ENCODE measurements at places on chromosomes 11 and 22. TPM values are rescaled to one million over a fixed set of nuclear protein-coding genes. Genes with fewer than 3 reads are reported as not detected.
A peak's percentile ranks its signal among the peaks of the same experiment; 100 is the strongest.

DNA sequence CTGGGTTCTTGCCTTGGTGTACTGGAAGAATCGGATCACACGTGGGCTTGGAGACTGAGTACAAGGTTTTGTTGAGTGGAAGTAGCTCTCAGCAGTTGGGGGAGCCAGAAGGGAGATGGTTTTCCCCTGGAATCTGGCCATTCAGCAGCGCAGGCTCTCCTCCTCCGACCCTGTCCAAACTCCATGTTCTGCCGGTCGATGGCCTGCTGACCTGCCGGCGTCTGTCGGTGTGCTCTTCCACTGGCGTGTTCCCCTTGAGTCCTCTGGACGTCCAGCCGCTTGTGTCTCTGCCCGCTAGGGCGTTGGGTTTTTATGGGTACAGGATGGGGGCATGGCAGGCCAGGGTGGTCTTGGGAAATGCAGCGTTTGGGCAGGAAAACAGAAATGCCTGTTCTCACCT is 38.5 kb upstream of the SLN start:
- DNase-seq, result no peak

- no peak for DNase-seq
These were observed 380 bp upstream of the TTC17 start for GRCh38 chr11:43358279-43358800.

CLTCL1 gene
- total RNA-seq, result 7.1 TPM

CCDC116 gene
- total RNA-seq, result 0.33 TPM

DNA sequence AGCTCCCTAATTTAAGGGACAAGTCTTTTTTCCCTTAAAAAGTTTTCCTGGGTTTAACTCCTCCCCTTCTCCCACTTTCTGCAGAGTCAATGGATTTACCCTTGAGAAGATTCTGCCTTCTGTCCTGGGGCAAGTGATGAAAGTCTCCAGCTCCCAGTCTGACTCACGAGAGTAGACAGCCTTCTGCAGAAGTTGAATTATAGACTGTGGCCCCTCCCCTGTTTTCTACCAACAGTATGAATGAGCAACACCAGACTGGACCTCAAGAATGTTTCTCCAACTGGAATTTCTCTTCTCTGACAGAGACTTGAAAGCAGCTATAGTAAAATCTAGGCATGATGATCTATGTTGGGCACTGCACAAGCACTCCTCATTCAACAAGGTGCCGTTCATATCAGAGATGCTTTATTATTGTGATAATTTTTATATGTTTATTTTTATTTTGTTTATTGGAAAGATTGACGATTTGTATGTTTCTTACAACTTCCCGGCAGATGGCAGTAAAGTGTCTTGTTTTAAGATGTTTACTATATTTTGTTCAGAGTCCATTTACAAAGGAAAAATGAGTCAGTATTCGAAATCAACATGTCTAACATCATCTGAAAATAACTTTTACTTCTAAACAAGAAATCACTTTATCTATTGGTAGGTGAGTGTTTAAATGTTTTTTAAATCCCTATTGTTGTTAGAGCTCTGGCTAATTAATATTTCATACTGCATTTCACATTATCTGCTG is 56.6 kb downstream of the LMO2 start:
- peak; percentile 33 for DNase-seq

DNA sequence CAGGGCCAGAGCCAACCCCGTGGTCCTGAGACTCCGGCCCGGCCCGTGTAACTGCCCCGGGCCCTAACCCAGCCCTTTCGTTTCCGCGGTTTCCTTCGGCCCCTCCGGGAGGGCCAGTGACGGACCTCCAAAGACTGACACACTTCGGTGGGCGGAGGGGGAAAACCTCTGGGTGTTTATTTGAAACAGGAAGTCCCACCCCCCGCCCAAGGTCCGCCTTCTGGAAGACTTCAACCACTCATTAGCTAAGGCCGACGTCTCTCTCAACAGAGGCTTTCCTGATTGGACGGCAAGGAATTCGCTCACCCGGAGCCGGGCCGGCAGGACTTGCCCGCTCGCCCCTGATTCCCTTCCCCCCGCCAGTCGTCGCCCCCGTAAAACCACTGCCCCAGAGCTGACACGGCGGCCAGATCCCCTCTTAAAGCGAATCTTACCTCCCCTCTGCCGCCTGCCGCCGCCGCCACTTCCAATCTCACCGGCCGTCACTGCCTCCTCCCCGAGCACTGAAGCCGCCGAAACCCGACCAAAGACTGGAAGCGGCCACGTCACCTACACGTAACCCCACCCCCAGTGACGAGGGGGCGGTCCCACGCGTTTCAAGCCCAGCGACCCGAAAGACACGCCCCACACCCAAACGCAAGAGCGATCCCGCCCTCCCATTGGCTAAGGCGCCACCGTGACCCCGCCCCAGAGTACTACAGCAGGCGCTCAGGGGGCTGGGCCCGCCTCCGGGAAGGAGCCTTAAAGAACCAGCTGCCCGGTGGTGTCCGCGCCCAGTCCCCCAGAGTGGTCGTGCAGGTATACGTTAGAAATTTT is at the start of gene STX5:
Gene STX5, minus strand, starts transcription at position 532 of the 816 bp plus-strand sequence. CDS start 808 bp downstream, outside the sequence.
- DNase-seq, result peak; percentile 97

DCHS1 gene
- not detected for total RNA-seq

DNA sequence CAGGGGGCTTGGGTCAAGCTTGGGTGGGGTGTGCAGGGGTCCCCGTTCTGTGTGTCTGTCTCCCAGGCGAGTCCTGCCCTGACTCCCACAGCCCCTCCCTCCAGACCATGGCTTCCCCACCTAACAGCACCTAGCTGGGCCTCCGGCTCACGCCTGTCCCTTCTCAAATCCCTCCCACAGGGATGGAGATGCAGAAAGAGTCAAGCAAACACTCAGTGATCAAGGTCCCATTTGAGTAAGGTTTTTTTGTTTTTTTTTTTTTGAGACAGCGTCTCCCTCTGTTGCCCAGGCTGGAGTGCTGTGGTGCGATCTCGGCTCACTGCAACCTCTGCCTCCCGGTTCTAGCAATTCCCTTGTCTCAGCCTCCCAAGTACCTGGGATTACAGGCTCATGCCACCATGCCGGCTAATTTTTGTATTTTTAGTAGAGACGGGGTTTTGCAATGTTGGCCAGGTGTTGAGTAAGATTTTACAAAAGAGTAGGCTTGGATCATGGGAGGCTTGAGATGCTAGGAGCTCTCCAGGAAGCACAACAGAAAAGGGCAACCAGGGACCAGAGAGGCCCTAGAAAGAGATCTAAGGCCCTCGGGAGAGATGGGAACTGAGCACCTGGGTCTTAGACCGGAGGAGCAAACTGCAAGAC is 5.7 kb downstream of the APOBEC3D start:
- DNase-seq, result no peak

- no peak for DNase-seq
These were observed 5.7 kb upstream of the SUN2 start for GRCh38 chr22:38761202-38762162.

GRCh38 chr11:44877571-44878497 is 72.8 kb downstream of the TP53I11 start:
- DNase-seq, result no peak

APOBEC3B gene
- total RNA-seq, result 13.9 TPM

MFNG gene
- total RNA-seq, result 1.0 TPM

- DNase-seq, result no peak
These were observed 17.1 kb downstream of the PCF11 start for GRCh38 chr11:83174008-83174407.

GRCh38 chr11:97354576-97354975 is 964.8 kb downstream of the JRKL start:
- no peak for DNase-seq

- peak; percentile 91 for DNase-seq
These were observed 113.8 kb downstream of the RBFOX2 start for GRCh38 chr22:35914665-35915476.

- DNase-seq, result no peak
These were observed 444.3 kb upstream of the B3GAT1 start for GRCh38 chr11:134856056-134856971.

LRP4 gene
- 6.8 TPM for total RNA-seq

- no peak for DNase-seq
These were observed 5.3 kb upstream of the NHERF4 start for GRCh38 chr11:119179983-119180382.

APOBEC3F gene
- total RNA-seq, result 2.9 TPM

GRCh38 chr11:66922551-66922950 is 35.6 kb downstream of the PC start:
- no peak for DNase-seq

- DNase-seq, result no peak
These were observed 18.2 kb upstream of the CASP12 start for GRCh38 chr11:104916442-104916841.

DNA sequence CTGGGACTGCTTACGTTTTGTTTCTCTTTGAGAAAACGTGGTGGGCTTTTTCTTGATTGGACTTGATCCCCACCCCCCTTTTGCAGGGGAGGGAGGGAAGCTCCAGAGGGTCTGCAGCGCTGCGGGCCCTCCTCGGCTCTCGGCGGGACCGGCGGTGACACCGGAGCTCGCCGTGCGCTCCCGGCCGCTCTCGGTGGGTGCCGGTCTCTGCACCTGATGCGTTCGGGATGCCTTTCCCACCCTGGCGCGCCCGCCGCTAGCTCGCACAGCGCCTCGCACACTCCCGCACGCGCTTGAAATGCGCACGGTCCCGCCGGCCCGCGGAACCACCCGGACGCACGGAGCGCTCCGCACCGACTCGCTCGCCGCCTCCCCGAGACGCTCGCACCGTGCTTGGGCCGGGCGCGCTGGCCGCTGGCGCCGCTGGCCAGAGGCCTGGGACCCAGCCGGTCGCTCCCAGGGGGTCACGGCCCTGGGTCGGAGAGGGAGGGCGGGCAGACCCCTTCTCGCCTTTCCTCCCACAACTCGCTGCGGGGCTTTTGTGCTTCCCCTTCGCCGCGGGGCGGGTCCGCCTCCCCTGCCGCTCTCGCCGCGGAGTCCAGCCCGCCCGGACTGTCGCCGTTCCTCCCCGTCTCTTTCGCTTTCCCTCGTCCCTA is 1.0 kb downstream of the ZBTB16 start:
- no peak for DNase-seq

UCP3 gene
- total RNA-seq, result 0.22 TPM

DNA sequence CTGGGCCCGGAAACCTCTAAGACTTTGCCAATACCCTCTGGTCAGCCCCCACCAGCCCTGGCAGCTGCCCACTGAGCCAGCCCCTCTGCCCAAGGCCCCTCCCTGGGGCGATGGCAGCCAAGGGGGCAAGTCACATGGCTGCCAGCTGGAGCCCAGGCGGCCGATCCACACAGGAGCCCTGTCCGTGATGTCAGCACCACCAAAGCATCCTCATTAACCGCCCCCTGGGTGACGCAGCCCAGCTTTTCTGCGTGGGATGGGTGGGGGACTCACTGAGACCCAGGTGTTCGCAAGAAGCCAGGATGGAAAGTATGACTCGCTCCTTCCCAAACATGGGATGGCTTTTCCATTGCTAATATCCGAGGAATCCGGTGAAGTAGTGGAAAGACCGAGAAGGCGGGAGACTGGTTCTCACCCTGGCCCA is 46.6 kb upstream of the WNT7B start:
- DNase-seq, result no peak

ALDH3B2 gene
- not detected for total RNA-seq

- DNase-seq, result no peak
These were observed 3.1 kb downstream of the FXYD2 start for GRCh38 chr11:117821431-117821830.

- no peak for DNase-seq
These were observed 10.3 kb upstream of the NAP1L4 start for GRCh38 chr11:3002351-3002861.

MIAT gene
- total RNA-seq, result 0.04 TPM

SPTBN2 gene
- total RNA-seq, result 4.0 TPM

OR5W2 gene
- total RNA-seq, result not detected

APOA4 gene
- total RNA-seq, result 1.8 TPM

ISX gene
- total RNA-seq, result 3.0 TPM

GRCh38 chr11:57338142-57338541 is at the start of gene P2RX3:
TSS of gene P2RX3 (plus strand) at chr11:57338352. CDS start at chr11:57338551, 199 bp downstream.
- no peak for DNase-seq

DNA sequence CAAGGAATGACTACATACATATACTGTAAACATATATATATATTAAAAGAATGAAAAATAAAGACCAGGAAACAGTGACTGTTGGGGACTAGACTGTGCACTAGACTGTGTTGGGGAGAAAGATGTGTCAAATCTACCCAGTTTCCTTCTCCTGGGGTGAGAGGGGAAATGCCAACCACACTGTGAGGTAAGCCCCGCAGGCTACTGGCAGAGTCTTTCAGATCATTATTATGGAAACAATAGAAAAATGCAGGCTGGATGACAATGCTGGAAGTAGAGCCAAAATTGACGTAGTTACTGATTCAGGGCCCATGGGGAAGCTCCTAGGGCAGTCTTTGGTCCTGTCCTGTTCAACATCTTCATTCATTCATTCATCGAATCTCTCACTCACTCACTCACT is 101.4 kb downstream of the C11orf58 start:
- no peak for DNase-seq

DNA sequence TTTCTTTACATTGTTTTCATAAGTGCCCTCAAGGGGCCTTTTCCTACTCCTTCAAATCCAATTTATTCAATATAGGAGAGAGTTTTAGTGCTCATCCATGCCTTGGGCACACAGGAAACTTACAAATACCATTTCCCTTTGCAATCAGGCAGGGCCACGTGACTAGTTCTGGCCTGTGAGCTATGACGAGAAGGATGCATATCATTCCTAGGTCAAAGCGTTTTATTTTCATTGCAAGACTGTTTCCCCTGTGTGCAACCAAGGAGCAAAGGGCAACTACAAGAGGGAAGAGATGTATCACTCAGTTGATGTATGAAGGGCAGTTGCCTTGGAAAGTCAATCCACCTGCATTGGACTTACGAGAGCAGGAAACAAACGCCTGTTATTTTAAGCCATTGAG is 1.9 kb upstream of the TRAF6 start:
- peak; percentile 58 for DNase-seq

DNA sequence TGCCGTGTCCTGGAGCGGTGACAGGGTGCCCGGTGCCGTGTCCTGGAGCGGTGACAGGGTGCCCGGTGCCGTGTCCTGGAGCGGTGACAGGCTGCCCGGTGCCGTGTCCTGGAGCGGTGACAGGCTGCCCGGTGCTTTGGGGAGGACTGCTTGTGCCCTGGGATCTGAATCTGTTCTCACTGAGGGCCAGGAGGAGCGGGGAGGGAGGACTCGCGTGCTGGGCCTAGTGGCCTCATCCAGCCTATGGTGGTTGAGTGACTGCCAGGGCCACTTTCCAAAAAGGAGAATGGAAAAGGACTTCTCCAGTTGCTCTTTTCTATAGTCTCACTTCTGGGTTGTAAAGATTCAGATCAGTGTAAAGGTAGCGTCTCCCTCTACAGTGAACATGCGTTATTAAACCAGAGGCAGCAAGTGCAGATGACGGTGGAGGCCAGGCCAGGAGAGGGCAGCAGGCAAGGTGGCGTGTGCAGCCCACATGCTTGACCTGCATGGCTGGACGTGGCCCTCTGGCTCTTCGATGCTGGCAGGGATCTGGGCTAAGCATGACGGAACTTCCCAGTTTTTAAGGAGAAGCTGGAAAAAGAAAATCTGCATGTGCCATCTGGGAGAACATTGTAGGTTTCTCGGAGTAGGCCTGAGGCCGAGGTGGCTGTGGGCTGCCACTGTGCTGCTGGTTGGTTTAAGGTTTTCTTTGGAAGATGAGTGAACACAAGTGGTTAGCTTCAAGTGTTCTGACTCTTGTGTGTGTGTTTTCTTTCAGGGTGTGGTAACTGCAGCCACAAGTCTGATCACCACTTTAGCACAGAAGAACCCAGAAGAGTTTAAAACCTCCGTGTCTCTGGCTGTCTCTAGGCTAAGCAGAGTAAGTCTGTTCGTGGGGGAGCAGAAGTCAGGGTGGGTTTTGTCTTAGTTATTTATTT is 55.0 kb downstream of the AP2A2 start:
- no peak for DNase-seq
